Eye (tissue), 1 donor: ENCODE measurements at places on chromosomes 2 and 18.
A peak's percentile ranks its signal among the peaks of the same experiment; 100 is the strongest.

DNA sequence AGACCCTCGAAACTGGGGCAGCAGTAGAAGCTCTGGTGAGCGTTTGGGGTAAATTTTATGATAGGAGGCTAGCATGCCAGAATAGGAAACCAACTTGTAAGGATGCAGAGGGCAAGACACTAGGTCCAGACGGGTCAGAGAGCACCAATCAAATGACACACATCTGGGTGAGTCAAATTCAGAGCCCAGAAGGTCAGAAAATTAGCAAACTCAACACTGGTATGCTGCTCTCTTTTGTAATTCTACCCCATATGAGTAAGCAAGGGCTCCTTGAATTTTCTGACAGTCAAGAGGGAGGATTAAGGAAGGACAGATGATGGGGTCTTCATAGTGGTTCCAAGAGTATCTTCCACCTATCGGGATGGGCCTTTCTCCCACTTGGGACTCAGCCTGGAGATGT is 209.8 kb downstream of the BCL2 start:
- no peak for DNase-seq

DNA sequence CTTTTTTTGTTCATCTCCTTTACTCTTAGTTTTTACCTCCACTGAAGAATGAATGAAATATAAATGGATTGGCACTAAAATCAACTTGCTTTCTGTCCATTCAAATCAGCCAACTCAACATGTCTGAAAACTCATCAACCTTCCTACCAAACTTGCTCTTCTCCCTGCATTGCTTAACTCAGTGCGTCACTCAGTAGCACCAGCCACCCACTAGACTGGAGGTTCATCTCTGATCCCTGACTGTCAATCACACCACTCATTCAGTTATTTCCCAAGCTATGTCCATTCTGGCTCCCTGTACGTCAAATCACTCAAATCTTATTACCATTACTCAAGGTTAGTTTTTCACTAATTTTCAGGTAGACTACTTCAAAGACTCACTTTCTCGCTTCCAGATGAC is 75.2 kb upstream of the RBMS1 start:
- DNase-seq = no peak

GRCh38 chr18:67367540-67367939 is 149.0 kb downstream of the DSEL start:
- no peak for DNase-seq

DNA sequence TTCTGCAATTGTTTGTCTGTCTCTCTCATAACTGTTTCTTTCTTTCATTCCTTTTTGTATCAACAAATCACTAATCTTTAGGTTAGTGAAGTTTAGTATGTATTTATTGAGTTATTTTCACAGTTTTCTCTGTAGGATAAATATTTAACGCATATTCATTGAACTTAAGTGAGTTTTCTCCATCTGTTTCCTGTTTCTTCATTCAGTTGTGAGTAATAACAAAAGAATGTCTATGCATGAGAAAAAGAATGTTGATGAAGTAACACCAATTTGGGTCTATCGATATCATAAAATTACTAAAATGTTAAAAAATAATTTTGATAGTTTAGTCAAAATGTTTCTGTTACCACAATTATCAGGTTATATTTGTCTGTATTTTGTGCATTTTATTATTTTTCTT is 948.0 kb downstream of the DSC3 start:
- DNase-seq = no peak

- DNase-seq = no peak
These were observed 34.1 kb downstream of the EEF1B2 start for GRCh38 chr2:206193671-206194357.

DNA sequence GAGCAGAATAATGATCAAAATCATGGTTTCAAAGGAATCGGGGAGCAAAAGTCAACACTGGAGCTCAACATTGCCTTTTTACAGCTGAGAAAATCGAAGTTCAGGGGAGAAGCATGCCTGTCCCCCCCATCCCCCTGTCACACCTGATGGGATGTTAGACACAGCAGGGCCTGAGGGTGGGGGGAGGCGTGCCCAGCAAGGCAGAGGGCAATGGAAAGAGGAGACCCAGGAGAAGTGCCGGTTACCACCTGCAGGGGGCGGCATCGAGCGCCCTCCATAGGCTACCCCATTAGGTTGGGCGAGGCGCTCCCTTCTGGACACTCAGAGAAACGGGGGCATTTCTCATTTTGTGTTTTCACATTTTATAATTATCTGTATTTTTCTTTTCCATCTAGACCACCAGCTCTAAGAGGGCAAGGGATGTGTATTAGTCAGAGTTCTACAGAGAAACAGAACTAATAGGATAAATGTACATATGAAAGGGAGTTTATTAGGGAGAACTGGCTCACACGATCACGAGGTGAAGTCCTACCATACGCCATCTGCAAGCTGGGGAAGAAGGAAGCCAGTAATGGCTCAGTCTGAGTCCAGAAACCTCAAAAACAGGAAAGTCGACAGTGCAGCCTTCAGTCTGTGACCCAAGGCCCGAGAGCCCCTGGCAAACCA is 271.3 kb downstream of the LRATD1 start:
- no peak for DNase-seq

- DNase-seq = peak; percentile 76
These were observed at the start of gene COL6A3 for GRCh38 chr2:237413777-237414661. COL6A3 (minus strand) TSS chr2:237414164; CDS start chr2:237396817, 17,347 bp downstream.

DNA sequence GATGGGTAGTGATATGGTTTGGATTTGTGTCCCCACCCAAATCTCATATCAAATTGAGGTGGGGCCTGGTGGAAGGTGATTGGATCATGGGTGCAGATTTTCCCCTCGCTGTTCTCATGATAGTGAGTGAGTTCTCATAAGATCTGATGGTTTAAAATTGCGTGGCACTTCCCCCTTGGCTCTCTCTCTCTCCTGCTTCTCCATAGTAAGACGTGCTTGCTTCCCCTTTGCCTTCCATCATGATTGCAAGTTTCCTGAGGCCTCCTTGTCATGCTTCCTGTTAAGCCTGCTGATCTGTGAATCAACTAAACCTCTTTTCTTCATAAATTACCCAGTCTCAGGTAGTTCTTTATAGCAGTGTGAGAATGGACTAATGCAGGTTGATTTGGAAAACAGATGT is 223.2 kb upstream of the APCDD1 start:
- DNase-seq = no peak

- DNase-seq = peak; percentile 43
These were observed 14.8 kb downstream of the FBXO48 start for GRCh38 chr2:68452158-68452900.

DNA sequence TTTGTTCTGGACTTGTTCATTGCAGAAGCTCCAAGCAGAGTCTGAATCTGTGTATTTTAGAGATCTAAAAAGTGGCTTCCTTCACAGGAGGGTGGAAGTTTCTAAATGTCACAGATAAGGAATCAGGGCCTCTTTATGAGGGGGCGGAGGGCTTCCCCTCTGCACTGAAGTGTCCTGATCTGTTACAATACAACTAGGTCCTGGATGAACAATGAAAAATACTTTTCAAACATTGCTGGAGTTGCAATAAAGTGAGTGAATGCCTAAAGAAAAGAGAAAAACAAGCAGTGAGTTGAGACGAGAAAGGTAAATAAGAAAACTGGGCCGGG is 179.3 kb upstream of the HDAC4 start:
- no peak for DNase-seq
